ENCODE measurements at places on chromosomes 1 and 21.

DNA sequence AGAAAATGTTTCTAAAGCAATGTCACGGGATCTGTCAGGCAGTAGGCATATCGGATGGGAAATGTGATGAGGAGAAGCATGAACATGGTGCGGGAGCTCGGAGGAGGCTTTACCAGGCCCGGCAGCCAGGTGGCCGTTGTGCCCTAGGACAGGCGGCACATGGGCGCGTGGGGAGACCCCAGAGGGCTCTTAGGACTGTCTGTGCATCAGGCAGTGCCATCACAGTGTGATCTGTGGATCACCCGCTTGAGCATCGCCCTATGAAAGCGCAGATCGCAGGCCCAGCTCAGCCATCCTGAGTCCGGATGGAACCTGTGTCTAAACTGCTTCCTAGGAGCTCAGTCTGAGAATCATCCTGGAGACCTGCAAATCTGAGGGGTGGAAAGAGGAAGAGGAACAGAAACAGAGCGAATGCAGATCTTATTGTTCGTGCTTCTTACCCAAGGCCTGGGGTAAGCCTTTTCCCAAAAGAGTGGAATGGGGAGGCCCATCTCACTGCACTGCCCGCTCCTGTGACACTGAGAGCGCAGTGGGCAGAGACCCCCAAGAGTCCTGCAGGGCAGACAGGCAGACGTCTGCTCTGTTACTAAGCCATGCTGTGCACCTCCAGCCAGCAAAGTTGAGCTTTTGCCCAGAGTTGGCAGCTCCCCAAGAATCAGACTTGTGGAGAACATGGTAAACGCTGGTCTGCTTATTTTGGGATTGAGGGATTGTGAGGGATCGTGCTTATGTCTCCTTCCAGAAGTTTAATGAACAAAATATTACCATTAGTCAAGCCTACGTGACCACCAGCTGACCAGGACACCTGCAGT, 251.0 kb downstream of the RHOU start:
- DNase-seq = no peak

DNA sequence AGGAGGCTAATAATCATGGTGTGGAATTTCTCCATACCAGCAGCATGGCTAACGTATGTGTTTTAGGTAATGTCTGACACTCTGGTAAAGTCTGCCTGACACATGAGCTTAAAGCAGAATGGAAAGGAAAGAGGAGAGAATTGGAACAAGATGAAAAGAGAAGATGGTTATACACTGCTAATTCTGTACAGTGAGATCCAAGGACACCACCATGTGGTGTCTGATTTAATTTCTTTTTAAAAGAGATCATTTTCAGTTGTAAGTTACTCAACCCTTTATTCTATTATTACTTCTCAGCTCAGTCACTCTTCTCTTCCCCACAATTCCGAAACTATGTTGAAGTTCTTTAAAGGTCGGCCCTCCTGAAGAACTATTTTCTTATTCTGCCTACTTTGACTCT, 15.6 kb downstream of the PRKAB2 start:
- DNase-seq = no peak

DNA sequence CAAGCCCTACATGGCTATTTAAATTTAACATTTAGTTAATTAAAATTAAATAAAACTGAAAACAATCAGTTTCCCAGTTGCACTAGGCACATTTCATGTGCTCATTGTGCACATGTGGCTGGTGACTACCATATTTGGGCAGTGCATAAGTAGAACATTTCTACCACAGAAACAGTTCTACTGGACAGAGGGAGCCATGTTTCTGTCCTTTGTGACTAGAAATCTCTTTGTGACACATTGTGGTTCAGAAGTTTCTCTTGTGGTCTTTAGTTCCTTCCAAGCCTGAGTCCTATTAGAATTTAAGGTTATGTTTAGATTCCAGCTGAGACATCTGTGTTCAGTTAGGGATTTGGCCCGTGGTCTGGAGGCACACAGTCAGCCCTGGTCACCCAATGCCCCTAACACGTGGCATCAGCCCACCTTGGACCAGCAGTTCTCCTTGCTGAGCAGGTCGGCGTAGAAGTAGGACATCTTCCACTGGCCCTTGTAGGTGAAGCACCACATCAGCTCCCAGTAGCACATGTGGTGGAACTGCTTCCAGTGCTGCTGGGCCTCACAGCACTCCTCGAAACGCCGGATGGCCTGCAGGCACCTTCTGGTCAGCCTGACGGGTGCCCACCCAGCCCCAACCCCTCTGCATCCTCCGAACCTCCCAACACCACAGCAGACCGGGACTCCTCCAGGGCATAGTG, 29.1 kb downstream of the TTC39A start:
- DNase-seq = no peak

DNA sequence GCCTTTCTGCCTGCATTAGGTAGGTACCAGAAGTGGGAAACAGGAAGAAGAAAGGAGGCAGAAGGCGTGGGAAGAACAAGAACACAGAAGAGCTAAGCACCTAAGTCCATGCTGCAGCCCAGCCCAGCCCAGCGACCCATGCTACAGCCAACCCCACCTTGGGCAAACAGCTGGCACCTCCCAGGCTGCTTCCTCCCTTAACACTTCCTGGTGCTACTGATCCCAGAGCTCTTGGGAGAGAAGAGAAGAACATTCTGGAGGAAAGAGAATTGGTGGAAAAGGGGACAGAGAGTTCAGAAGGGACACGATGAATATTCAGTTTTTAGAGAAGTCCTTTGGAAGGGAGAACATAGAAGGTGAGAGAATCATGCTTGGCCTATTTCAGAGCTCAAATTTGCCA, 28.5 kb downstream of the PLEKHA6 start:
- DNase-seq = no peak

GRCh38 chr1:114505148-114505561, 5.8 kb downstream of the TRIM33 start:
- DNase-seq = no peak

DNA sequence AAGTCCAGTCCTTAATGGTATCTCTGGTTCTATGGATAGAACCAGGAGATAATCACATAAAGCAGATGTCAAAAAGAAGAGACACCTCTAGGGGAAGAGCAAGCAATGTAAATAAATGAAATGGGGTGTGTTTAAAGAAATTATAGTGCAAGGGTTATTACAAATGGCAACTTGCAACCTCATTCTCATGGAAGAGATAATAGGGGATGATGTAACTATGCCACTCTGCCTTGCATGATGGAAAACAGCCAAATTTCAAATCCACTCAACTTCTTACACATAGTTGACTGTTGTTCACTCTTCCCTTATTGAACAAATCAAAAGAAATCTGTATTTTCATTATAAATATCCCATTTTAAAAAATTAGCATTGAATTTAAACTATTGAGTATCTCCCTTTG, 274.0 kb upstream of the TMPRSS15 start:
- DNase-seq = no peak

- no peak for DNase-seq
Observed at GRCh38 chr1:172324761-172325160, 95.7 kb upstream of the C1orf105 start.

GRCh38 chr1:209767706-209768105, 11.9 kb downstream of the TRAF3IP3 start:
- DNase-seq = no peak

GRCh38 chr1:187280031-187280430, 451.3 kb downstream of the PLA2G4A start:
- DNase-seq = no peak

GRCh38 chr1:43509740-43510375, 20.8 kb upstream of the PTPRF start:
- DNase-seq = no peak

DNA sequence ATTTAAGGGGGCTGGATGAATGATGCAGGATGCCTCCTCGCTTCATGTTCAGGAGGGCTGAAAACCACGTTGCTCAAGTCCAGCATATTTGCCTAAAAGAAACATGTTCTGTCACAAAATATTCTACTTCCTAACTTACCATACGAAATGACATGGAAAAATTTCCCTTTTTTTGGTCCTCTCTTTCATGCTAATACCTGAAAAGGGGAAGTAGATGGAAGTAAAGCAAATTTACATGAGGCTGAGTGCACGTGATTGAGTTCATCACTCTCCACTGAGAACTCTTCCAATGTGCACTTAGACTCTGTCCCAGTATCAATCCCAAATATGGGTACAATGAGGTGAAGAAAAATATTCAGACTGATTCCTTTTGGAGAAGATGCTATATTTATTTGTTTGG, 23.0 kb downstream of the XCL2 start:
- no peak for DNase-seq

GRCh38 chr1:12338017-12338416, 108.2 kb downstream of the VPS13D start:
- no peak for DNase-seq

- no peak for DNase-seq
Observed at GRCh38 chr1:217105437-217105836, 382.2 kb upstream of the ESRRG start.

DNA sequence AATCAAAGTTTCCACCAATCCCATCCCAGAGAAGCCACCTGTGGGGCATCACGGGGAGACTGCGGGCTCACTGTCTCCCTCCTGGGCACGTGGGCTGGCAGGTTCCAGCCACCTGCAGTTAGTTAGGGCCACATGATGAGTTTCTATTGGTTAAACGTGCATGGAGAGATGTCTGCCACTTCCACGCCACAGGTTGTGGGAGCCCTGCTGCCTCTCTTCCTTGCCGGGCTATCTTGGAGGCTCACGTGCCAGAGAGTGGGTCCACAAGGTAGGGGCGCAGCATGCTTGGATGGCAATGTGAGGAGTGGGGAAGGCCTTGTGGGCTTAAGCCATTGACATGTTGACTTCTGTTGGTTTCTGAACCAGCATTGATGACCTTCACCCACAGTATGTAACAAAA, 3.5 kb downstream of the KRTAP10-7 start:
- no peak for DNase-seq

DNA sequence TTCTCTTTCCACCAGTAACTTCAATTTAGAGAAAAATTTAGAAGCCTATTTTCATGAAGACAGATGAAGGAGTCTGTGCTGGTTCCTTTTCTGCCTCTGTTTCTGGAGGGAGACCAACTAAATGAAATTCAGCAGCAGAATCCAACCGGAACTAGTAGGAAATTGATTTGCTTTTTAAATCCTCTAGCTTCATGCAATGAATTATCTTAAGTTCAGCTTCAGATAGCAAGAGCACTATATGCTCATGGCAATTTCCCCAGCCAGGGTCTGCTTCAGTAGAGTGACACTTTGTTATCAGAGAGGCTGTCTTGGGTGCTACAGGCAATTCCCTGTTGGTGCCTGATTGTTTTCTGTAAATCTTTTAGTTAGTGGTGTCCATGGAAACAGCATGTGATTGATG, 189.7 kb downstream of the SLC35F3 start:
- no peak for DNase-seq

DNA sequence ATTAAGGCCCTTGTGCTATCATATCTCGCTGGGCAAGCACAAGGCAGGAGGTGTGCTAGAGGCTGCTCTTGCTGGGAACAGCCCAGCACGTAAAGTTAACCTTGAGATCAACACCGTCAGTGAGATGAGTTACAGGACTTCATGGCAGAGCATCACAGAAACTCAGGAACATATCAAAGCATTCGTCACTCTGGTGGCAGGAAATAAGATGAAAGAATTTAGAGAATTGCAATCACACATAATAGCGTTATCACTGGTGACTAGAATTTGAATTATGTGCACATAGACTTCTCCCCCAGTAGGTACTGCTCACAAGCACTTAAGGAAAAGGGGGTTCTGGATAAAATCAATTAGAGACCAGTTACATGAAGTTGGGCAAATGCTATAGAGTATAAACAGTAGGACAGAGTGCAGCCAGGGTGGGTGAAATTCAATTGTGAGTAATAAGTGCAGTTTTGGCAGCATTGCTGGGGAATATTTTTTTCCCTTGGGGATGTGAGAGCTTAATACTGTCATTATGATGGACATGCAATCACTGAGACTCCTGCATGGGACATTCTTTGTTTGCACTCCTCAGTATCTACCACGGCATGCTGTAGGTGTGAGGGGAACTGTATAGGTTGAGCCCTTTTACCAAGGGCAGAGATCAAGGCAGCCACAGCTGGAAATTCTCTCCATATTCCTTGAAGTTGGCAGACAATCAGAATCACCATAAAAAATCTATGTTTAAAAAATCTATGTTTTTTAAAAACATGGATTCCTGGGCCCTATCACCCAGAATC, 44.2 kb upstream of the ARHGAP29 start:
- no peak for DNase-seq

- no peak for DNase-seq
Observed at GRCh38 chr1:28358716-28359115, 10.8 kb upstream of the PHACTR4 start.

- no peak for DNase-seq
Observed at GRCh38 chr21:34845521-34846451, 177.0 kb downstream of the CLIC6 start.

DNA sequence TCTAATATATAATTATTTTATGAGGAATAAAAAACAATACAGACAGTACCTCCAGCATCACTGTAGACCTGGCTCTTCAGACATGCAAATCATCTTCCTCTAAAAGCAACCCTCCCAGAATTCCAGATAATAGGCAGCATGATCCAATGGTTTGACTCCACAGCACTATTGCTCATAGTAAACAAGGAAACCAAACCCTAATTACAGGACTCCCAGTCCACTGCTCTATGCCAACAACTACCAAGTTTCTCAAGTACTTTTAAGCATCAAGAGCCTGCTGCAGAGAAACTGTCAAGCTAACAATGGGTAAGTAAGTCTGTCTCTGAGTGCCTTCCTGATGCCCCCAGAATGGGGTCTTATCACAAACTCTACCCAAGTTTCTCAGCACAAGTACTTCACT, 57.2 kb downstream of the EYA3 start:
- no peak for DNase-seq

DNA sequence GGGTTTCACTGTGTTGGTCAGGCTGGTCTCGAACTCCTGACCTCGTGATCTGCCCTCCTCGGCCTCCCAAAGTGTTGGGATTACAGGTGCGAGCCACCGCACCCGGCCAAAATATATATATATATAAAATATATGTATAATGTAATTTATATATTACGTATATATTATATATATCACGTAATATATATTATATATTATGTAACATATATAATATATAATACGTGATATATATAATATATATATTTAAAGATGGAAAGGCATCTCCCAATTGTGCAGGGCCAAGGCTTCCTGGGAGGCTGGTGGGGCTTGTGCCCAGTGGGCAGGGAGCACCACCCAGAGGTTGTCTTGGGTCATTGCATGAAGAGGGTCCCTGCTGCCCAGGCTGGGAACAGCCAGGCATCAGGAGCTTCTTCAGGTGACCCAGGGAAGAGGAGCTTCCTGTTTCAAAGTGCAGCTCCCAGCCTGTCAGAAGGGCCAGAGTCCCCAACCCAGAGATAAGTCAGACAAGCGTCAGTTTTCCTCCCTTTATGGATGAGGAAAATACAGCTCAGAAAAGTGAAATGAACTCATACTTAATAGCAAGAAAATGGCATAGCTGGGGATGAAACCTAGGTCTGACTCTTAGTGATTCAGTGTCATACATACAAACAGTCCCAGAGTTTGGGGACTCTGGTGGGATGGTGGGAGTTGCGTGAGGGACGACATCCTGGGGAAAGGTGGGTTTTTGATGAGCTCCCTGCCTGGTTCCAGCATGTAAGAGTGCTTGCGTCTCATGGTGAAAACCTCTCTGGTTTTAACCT, 12.0 kb downstream of the UBE2Q1 start:
- no peak for DNase-seq

DNA sequence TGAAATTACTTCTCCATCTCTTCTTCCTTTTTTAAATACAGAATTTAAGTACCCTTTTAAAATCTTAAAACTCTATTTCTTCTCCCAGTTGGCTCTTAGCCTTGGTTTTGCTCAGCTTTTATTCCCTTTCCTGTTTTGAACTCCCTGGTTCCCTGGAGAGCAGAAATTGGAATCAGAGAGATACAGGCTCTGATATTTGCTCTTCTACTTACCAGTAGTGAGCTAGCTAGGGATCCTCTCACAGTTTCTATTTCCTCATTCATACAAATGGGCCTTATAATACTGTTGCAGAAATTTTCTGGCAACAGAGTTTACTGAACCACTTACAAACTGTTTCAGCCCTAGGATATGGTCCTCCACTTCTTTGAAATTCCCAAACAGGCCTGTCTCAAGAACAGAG, 606.3 kb downstream of the NUF2 start:
- DNase-seq = no peak

Data from left forelimb (tissue), 1 donor.